ENCODE measurements at places on chromosomes 2 and 18.

DNA sequence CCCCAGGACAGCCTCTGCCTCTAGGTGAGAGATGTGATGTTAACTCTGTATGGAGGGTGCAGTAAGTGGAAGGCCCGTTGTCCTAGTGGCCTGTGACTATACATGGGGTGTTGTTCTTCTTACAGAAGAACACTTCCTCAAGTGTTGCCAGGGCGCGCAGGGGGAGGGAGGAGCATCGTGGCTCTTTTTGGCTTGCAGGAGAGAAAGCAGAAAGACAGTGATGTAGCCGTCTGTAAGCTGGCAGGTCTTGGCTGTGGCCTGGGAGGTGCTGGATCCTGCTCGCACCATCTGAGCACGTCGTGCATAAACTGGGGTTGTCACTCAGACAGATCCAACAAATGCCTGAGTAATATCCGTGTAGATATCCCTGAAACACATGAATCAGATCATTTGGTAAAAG lies 44.3 kb downstream of the ZNF236 start:
- DNase-seq: no peak

- DNase-seq: no peak
Observed at GRCh38 chr2:28608500-28609424, 112.9 kb downstream of the PLB1 start.

DNA sequence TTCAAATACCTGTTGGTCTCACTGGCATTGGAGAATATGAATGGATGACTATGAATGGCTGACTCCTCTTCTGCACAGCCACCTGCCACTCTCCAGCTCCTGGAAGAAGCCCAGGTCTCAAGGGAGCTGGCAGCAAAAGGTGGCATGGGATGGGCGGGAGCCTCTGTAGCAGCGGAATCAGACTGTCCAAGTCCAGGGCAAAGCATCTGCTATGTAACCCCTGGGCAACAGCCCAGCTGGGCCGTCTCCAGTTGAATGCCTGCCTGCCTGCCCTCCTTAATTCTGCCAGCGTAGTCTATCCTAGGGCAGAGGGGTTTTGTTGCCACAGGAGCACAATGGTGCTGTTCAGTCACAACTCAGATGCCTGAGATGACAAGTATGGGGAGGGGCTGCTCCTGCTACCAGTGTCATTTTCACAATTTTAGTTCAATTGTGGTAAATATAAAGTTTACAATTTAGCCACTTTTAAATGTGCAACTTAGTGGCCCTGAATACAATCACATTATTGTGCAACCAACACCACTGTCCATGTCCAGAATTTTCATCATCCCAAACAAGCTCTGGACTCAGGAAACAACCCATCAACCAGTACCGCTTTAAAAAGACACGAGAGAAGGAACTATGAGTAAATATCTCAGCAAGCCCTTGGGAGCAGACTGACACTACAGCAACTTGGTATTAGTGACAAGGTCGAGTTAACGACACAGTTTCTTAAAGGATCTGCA lies 115.2 kb downstream of the MYO5B start:
- DNase-seq: no peak

- DNase-seq: no peak
Observed at GRCh38 chr2:191206613-191207471, 38.4 kb upstream of the MYO1B start.

DNA sequence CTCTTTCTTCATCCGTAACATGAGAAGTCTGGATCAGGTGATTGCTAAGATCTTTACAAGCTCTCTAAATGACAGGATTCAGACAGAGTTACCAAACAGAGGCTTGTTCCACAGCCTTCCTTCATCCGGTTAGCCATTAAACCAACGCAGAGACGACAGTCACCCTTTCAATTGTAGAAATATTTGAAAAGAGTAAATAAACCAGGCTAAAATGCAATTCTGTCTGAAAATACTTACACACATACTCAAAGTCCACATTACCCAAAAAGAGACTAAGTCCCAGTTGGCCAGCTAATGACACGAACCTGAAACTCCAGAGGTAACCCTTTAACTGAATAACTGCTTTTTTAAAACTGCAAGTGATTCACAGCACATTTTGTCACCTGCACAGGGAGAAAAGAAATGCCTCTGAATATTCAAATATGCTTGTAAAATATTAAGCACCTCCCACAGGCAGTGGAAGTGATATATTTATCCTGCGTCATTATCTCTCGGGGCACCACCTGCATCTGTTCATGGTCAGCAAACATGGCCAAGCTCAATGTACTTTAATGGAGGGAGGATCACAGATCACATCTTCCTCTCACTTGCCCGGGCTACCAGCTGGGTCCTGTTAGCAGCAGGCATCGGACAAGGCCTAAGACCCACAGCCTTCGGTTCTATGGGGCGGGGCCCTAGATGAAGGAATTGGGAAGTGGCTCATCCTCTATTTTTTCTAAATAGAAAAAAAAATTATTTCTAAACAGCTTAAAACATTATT lies 38.8 kb upstream of the DNER start:
- no peak for DNase-seq

GRCh38 chr18:45829855-45830254 lies 4.4 kb downstream of the SIGLEC15 start:
- DNase-seq: no peak

DNA sequence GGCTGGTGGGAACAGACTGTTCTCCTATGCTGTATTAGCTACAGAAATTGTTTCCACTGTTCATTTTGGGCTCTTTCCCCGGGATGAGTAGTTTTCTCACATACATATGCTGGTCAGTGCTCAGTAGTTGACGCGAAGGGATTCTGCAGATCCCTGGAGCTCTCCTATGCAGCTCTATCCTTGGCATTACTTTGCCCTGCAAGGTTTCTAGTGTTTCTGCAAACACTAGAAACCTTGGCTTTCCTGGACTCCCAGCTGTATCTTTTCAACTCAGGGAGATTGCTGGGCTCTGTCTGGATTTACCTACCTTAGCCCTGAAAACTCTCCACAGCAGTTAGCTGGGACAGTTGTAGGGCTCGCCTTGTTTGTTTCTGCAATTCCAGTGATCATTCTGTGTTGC lies 10.9 kb downstream of the KIAA1328 start:
- no peak for DNase-seq

GRCh38 chr18:73690222-73690621 lies 457.4 kb downstream of the FBXO15 start:
- no peak for DNase-seq

DNA sequence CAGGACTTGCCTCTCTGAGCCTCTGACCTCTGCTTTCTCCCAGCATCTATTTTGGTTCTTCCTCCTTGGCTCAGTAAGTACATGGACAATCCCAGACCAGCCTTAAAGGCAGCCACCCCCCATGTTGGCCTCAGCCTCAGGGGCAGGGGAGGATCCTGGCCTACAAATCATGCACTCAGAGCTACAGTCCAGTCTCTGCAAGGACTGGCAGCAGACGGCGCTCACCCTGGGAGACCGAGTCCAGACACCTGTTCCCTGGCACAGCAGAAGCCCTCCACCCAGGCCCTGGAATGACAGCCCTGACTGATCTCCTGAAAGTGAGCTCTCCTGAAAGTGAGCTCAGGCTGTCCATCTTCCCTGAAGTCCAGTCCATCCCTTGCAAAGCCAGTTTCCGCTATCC lies 25.7 kb upstream of the PTPN4 start:
- DNase-seq: no peak

DNA sequence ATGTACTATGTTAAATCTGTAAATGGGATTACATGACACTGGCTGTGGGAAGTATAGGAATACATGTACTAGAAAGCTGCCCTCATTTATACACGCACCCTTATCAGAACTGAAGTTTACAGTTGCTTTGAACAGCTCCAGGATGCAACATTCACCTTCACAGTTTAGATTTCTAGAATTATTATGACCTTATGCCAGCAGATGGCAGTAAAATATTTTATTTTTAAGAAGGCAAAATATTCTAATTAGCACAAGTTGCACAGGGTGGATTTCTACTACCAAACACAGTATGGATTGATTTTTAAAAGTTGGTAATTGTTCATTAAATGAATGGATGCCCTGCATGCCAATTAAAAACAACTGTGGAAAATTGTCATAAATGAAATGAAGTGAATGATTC lies 670.4 kb downstream of the KCNJ3 start:
- no peak for DNase-seq

GRCh38 chr2:50065835-50066234 lies 911.5 kb upstream of the FSHR start:
- no peak for DNase-seq
